ENCODE measurements at places on chromosomes 5 and 9. TPM values are rescaled to one million over a fixed set of nuclear protein-coding genes. Genes with fewer than 3 reads are reported as not detected.

Gene GABRB2
- 4.6 TPM for total RNA-seq

Gene IFNK
- total RNA-seq, result not detected

Gene NOXA1
- 6.6 TPM for total RNA-seq

Gene TBC1D2
- total RNA-seq, result 35.4 TPM

Gene ASPN
- total RNA-seq, result not detected

Gene ARSB
- 27.3 TPM for total RNA-seq

Gene TLE4
- 16.7 TPM for total RNA-seq

Gene LRRC70
- total RNA-seq, result 2.6 TPM

Gene HAPLN1
- 1.3 TPM for total RNA-seq

Gene ZDHHC11B
- 0.75 TPM for total RNA-seq

Gene CCDC180
- total RNA-seq, result 1.4 TPM

Gene ANKRD20A1
- total RNA-seq, result 2.7 TPM

Gene PCDHA10
- 10.2 TPM for total RNA-seq

Gene SMARCA2
- 3.3 TPM for total RNA-seq

Gene NACC2
- 16.7 TPM for total RNA-seq

Gene SLC36A2
- 0.45 TPM for total RNA-seq

Gene FOXD4L6
- not detected for total RNA-seq

Gene GABBR2
- total RNA-seq, result 6.7 TPM

Gene DMGDH
- total RNA-seq, result 4.7 TPM

Gene ABO
- 0.38 TPM for total RNA-seq

Gene MXD3
- total RNA-seq, result 20.4 TPM

Gene HCN1
- total RNA-seq, result 5.9 TPM

Gene BTNL9
- not detected for total RNA-seq

Gene NCS1
- 47.0 TPM for total RNA-seq

Gene LVRN
- total RNA-seq, result 0.09 TPM

Gene HAVCR1
- 0.60 TPM for total RNA-seq

Gene SPINK6
- not detected for total RNA-seq

Gene ZNF354C
- total RNA-seq, result 4.8 TPM

Gene CD274
- 1.0 TPM for total RNA-seq

Gene LCN9
- 0.46 TPM for total RNA-seq

Gene REEP2
- 16.2 TPM for total RNA-seq

Gene ARL10
- 13.1 TPM for total RNA-seq

Gene KIAA1958
- total RNA-seq, result 44.6 TPM

Gene PKD2L2
- total RNA-seq, result not detected

Gene MARCHF6
- total RNA-seq, result 149 TPM

Gene APBA1
- total RNA-seq, result 2.5 TPM

Data from endodermal cell (in vitro differentiated cells).